ENCODE measurements at places on chromosomes 2 and 18.

GRCh38 chr18:58481321-58482180 is 147.3 kb downstream of the ALPK2 start:
- no peak for DNase-seq

DNA sequence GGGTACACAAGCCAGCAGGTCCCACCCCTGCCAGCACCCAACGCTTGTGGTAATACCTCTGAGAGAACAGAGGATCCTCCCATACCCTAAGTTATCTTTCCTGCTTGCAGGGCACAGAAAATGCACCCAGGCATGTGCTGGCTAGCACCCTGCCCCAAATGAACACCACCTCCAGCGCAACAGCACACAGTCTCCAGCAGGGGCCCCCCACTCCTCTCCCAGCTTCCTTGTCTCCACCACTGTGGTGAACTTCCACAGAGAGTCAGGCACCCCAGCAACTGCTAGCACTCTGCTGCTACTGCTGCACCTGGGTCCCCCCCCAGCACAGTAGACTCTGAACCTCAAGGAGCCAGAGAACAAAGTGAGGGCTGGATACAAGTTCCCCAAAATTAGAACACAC is 216.8 kb upstream of the CNTNAP5 start:
- no peak for DNase-seq

- no peak for DNase-seq
These were observed 132.2 kb upstream of the RNF152 start for GRCh38 chr18:62024983-62025382.

DNA sequence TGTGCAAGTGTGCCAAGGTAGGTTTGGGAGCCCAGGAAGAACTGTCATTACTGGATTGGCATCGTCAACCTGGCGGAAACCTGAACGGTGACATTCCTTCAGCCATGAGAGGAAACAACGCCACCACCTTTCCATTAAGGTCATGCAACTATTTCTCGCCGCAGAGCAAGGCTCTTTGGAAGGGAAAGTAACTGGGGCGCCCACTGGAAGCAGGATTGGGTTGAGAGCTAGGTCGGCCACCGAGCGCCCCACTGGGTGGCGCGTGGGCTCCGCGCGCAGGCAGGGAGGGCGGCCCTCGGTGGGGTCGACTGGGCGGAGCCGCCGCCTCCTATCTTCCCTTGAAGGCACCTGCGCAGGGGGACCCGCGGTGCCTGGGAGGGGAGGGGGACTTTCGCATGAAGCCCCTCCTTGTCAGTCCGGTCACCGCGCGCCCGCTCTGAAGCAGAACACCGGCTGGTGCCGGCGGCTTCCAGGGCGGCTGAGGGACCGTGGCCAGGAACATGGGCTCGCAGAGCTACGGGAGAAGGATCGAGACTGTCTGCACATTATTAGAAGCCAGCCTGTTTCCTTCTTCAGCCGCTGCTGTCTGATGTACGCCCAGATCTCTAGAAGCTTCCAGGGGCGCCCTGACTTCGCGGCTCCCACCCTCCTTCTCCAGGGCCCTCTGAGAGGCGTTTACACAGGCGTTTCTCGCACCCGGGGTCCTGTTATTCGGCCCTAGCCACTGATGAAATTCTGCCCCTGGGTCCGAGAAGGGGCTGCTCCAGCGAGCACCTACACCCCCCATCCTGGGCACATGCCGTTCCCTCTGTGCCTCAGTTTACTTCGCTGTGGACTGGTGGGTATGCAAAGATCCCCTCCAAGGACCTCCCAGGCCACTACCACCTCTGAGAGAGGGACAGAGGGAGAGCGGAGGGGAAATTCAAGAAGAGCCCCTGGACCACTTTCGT is 27.3 kb upstream of the MAL start:
- no peak for DNase-seq

- peak; percentile 60 for DNase-seq
These were observed 375.0 kb downstream of the CTNNA2 start for GRCh38 chr2:79887747-79888374.

- no peak for DNase-seq
These were observed 159.5 kb downstream of the MYT1L start for GRCh38 chr2:2171624-2172023.

GRCh38 chr18:76985951-76986236 is 146.7 kb downstream of the MBP start:
- no peak for DNase-seq

DNA sequence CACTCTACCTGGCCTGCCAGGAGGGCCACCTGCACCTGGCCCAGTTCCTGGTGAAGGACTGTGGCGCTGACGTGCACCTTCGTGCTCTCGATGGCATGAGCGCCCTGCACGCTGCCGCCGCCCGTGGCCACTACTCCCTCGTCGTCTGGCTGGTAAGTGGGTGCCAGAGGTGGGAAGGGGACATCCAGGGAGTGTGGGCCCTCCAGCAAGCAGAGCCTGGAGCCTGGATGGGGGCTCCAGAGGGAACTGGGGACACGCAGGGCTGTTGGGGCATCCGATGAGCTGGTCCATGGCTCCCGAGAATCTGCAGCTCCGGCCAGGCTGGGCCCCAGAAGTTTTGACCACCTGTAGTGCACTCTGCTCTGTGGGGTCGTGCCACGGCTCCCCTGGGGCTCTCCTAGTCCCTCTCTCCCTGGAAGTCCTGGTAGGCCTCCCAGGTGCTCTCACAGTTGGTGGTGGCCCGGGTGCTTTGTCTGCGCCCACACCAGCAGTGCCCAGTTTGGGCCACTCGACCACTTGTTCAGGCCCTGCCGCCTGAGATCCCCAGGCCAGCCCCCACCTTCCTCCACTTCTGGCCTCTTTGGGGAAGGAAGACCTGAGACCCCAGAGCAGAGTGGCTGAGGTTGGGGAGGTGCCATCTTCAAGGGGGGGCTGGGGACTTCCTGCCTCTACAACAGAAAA is 4.7 kb downstream of the ESPNL start:
- DNase-seq = no peak

GRCh38 chr2:241598487-241598886 is 38.5 kb downstream of the THAP4 start:
- DNase-seq = no peak

DNA sequence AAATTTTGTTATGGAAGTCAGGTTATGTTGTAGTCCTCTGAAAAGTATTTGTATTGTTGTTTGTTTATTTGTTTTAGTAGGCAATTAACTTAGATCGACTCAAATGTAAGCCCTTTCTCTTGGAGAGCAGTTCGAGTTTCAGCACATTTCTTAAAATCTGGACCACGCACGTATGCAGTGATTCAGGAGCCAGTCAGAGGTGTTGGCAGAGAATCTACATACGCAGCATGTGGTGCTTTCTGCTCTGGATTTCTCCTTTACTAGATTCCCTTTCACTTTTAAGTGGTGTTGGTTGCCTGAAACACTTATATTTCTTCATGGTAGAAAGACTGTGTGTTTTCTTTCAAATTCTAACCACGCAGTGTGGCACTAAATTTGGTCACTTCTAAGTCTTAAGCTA is 773.9 kb upstream of the LRATD1 start:
- no peak for DNase-seq

Data from NCI-H1694 treated with DMSO at 0.1 percent for 48 hours (cell line).